ENCODE measurements at places on chromosomes 13 and 19.

- no peak for DNase-seq
These were observed 19.3 kb upstream of the RASA3 start for GRCh38 chr13:114151565-114152284.

DNA sequence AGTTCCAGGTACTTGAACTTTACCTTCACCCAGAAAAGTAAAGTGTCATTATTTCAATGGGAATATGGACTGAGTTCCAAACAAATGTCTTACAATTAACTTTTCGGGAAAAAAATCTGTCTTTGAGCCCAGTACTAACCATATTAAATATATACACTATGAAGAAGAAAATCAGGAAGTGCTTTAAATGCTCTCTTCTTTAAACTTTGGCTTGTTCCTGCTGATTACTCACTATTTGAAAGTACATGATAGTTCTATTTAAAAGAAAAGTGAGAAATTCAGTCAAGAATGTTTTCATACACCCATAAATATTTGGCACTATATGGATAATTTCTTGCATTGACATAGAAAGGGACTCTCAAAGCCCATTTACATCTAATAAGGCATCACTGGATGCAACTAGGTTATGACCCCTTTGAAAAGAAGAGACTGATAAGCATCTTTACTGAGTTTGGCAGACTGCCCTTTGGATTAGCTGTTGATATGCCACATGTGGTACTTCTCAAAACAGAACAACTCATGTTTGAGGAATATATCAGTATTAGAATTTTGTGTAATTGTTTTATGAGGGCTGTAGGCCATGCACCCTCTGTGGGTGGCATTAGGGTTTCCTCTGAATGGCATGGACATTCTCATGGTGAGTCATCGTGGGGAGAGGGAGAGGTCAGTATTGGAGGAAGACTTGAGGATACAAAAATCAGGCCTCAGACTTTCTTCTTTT is 25.0 kb upstream of the VWA8 start:
- no peak for DNase-seq

GRCh38 chr19:17346109-17346671 is 8.8 kb downstream of the GTPBP3 start:
- peak; percentile 88 for DNase-seq

GRCh38 chr19:13557756-13558398 is 51.6 kb upstream of the CACNA1A start:
- DNase-seq: no peak

DNA sequence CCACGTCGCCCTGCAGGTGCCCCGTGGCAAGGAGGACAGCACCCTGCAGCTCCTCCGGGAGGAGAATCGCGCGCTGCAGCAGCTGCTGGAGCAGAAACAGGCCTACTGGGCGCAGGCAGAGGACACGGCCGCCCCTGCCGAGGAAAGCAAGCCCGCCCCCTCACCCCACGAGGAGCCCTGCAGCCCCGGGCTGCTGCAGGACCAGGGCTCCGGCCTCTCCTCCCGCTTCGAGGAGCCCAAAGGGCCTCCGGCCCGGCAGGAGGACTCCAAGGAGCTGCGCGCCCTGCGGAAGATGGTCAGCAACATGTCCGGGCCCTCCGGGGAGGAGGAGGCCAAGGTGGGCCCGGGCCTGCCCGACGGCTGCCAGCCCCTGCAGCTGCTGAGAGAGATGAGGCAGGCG is 11.6 kb downstream of the CBY2 start:
- no peak for DNase-seq

GRCh38 chr19:56111601-56112312 is 9.3 kb downstream of the ZNF787 start:
- peak; percentile 65 for DNase-seq
